ENCODE measurements at places on chromosomes 1 and 21. TPM values are rescaled to one million over a fixed set of nuclear protein-coding genes. Genes with fewer than 3 reads are reported as not detected.

DNA sequence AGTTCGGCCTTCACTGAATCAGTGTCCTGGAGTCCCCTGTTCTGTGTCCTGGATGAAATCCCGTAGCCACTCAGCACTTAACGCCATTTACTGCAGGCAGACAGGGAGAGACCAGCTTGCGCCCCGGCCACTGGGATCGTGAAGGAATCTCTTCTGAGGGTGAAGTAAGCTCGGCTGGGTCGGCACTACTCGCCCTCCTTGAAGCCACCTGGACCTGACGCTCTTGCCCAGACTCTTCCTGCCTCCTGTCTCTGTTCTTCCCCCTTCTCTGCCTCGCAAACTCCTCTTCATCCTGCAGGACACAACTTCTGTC lies 99.9 kb upstream of the ZBTB40 start:
- no peak overlapping the region for H3K27ac ChIP-seq
- H3K4me3 ChIP-seq, result no peak overlapping the region
- no peaks in the 10 kb centered on the region for H3K36me3 ChIP-seq
- H3K4me1 ChIP-seq, result peaks cover 6% of the 10 kb centered on the region
- DNase-seq, result no peak

- H3K4me3 ChIP-seq, result no peak overlapping the region
- H3K27me3 ChIP-seq, result no peaks in the 10 kb centered on the region
- no peaks in the 10 kb centered on the region for H3K4me1 ChIP-seq
- H3K27ac ChIP-seq, result no peak overlapping the region
Observed at GRCh38 chr1:246271516-246271915, 235.6 kb downstream of the SMYD3 start.

- H3K4me1 ChIP-seq, result peaks cover 32% of the 10 kb centered on the region
- no peaks in the 10 kb centered on the region for H3K27me3 ChIP-seq
- DNase-seq, result peak; percentile 94
- peaks cover 34% of the 10 kb centered on the region for H3K36me3 ChIP-seq
- peak overlapping the region; percentile 95 for H3K27ac ChIP-seq
Observed at GRCh38 chr1:6601049-6601922, 1.4 kb downstream of the KLHL21 start.

DNA sequence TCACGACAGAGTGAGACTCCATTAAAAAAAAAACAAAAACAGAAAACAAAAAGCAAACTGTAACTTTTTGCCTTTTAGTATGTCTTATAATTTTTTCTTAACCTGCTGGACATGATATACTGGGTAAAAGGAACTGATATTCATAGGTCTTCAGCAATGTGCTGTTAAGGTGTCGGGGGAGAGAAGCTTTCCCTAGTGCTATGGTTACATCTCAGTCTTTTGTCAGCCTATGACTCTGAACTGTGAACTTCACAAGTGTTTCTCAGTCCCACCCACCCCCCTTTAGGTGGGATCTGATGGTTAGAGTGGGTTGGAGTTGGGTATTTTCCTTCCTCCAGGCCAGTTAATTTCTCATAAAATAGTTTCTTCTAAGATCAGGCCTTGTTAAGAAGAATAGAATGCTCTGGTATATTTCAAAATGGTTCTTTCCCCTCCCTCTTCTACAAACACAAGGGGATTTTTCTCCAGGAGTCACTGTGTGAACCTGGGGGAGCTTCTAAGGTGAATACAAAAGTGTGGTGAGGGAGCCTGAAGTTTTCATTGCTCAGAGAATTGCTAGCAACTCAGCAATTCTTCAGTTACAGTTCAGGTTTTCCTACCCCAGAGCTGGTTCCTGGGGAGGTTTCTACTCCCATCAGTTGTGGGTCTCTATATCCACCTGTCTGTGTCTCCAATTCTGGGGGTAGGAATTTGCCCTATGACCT lies 16.1 kb upstream of the EDARADD start:
- H3K27ac ChIP-seq, result no peak overlapping the region
- peaks cover 9% of the 10 kb centered on the region for H3K4me1 ChIP-seq
- H3K36me3 ChIP-seq, result no peaks in the 10 kb centered on the region
- H3K27me3 ChIP-seq, result peaks cover 3% of the 10 kb centered on the region

Gene OR2L8
- total RNA-seq, result not detected

- H3K4me3 ChIP-seq, result no peak overlapping the region
- no peaks in the 10 kb centered on the region for H3K4me1 ChIP-seq
- H3K36me3 ChIP-seq, result peaks cover 12% of the 10 kb centered on the region
- DNase-seq, result no peak
Observed at GRCh38 chr1:165747632-165748447, 20.8 kb downstream of the TMCO1 start.

GRCh38 chr1:87778896-87779295 lies 450.2 kb downstream of the LMO4 start:
- no peaks in the 10 kb centered on the region for H3K4me1 ChIP-seq
- H3K27me3 ChIP-seq, result peaks cover 2% of the 10 kb centered on the region
- DNase-seq, result no peak
- no peak overlapping the region for H3K27ac ChIP-seq

Gene GNAT2
- 0.31 TPM for total RNA-seq

Gene GPR37L1
- not detected for total RNA-seq

DNA sequence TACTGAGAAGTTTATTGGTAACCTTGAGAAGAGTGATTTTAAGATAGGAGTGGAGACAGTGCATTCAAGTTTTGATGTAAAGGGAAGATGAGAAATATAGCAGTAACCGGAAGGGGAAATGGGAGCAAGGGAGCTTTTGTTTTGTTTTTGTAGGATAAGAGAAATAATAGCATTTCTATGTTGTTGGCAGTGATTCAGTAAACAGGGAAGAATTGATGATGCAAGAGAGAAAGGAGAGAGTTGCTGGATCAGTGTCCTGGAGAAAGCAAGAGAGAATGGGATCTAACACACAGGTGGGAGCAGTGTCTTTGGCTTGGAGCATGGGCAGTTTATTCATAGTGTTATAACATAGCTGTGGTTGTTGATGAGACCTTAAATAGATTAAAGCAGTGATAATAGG lies 56.4 kb downstream of the OSBPL9 start:
- no peaks in the 10 kb centered on the region for H3K4me1 ChIP-seq
- no peak overlapping the region for H3K4me3 ChIP-seq
- no peak overlapping the region for H3K27ac ChIP-seq
- H3K27me3 ChIP-seq, result no peaks in the 10 kb centered on the region
- H3K36me3 ChIP-seq, result no peaks in the 10 kb centered on the region

Gene CCDC27
- not detected for total RNA-seq

Gene KCNK1
- 5.2 TPM for total RNA-seq

Gene SDC3
- 0.12 TPM for total RNA-seq

Gene ACKR1
- total RNA-seq, result not detected

Gene AGO1
- 28.8 TPM for total RNA-seq

Gene ZNF695
- total RNA-seq, result 0.99 TPM

DNA sequence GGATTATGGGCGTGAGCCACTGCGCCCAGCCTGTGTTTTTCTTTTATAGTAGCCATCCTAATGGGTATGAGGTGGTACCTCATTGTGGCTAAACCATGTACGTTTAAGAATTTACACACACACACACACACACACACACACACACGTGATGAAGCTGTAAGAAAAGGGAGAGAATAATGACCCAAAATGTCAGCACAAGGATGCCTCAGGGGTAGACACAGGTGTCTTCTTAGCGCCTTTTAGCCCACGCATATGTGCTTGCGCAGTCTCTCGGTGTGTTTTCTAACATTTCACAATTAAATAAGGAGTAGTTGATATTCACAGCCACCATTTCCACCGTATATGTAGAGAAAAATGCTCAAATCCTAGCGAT lies 782 bp upstream of the PFKL start:
- H3K4me1 ChIP-seq, result peaks cover 54% of the 10 kb centered on the region
- H3K27ac ChIP-seq, result peak overlapping the region; percentile 93

Gene FLG2
- total RNA-seq, result not detected

DNA sequence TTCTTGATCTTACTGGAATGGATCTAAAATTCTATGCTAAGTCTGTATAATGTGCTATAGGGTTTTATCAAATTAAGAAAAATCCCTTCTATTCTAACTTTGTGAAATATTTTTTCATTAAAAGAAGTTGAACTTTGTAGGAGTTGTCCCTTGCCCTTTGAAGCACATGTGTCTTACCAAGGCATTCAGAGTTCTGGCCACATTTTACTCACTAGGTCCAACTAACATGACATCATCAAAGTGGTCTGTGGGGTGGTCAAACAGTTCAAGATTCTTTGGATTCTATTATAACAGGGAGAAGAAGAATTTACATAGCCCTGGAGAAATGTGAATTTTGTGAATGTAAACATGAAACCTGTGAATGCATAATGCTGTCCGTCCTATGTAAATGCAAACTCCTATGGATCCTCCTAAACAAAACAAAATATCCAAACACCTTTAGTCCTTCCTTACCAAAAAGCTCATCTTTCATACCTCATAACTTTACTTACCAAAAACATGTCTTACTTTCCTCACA lies 88.7 kb downstream of the EBNA1BP2 start:
- no peaks in the 10 kb centered on the region for H3K4me1 ChIP-seq
- H3K36me3 ChIP-seq, result no peaks in the 10 kb centered on the region
- peaks cover 7% of the 10 kb centered on the region for H3K27me3 ChIP-seq

Gene DNASE2B
- not detected for total RNA-seq

- H3K4me1 ChIP-seq, result no peaks in the 10 kb centered on the region
- peaks cover 10% of the 10 kb centered on the region for H3K27me3 ChIP-seq
- no peak overlapping the region for H3K4me3 ChIP-seq
- no peak overlapping the region for H3K27ac ChIP-seq
- no peak for DNase-seq
- H3K36me3 ChIP-seq, result no peaks in the 10 kb centered on the region
Observed at GRCh38 chr1:29789910-29790247, 553.6 kb downstream of the PTPRU start.

Gene KRTAP6-2
- not detected for total RNA-seq

Gene ABCG1
- 24.6 TPM for total RNA-seq

DNA sequence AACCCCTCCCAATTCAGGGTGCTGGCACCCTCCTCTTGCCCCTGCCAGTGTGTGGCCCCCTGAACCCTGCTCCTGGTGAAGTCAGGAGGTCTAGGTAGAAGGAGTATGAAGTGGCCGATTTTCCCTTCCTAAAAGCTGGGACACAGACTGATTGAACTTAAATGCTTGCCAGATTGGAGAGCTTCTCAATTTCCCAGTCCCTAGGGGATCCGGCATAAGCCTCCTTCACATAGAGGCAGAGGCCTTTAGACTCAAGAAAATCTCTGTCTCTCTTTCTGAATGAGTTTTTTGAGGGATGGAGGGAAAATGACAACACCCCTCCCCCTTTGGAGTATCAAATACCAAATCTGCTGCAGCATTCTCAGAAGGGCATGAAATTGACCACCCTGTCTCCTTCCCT lies 51.5 kb downstream of the SYT2 start:
- H3K27ac ChIP-seq, result no peak overlapping the region
- no peaks in the 10 kb centered on the region for H3K4me1 ChIP-seq
- DNase-seq, result no peak
- H3K36me3 ChIP-seq, result no peaks in the 10 kb centered on the region
- H3K4me3 ChIP-seq, result no peak overlapping the region

DNA sequence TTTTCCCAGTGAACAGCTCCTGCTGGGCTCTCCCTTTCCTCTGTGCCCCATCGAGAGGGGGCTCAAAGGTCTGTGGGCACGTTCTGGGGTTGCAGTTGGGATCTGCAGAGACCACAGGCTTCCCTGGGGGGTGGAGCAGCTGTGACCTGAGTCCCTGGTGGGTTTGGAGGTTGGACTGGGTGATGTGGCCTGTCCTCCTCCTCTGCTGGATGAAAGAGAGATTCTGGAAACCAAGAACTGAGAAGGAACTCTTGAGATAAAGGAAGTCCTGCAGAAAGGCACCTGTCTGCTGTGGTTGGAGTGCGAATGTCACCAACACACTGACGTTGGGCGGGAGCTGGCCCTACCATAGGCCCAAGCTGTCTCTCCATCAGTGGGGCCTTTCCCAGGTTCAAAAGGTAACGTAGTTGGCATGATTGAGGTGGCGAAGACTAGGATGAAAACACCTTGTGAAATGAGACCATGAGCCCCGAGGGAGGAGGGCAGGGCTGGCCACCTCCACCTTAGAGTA lies 35.8 kb upstream of the ETV3 start:
- no peaks in the 10 kb centered on the region for H3K4me1 ChIP-seq
- no peak overlapping the region for H3K27ac ChIP-seq
- H3K27me3 ChIP-seq, result peaks cover 22% of the 10 kb centered on the region
- H3K36me3 ChIP-seq, result no peaks in the 10 kb centered on the region
- no peak overlapping the region for H3K4me3 ChIP-seq

- H3K4me3 ChIP-seq, result no peak overlapping the region
- DNase-seq, result peak; percentile 14
- no peaks in the 10 kb centered on the region for H3K4me1 ChIP-seq
Observed at GRCh38 chr1:202034683-202035462, 24.5 kb downstream of the ELF3 start.

DNA sequence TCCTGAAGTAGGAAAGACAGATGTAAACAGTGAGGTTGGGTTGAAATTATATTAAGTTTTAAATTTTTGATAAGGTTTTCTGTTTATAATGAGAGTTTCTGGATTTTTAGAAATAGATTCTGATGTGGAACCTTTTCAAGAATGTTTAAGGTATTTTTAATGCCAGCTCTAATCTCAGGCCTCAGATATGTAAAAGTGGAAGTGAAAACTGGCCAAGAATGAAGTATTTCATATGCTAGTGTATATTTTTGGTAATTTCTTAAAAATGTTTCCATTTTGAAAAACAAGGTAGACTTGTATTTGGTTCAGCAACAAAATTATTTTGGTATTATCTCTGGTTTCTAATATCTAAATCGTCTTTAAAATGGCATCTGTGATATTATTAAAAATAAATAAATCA lies 14.4 kb downstream of the IFNAR1 start:
- no peaks in the 10 kb centered on the region for H3K27me3 ChIP-seq
- H3K4me1 ChIP-seq, result peaks cover 17% of the 10 kb centered on the region
- no peak for DNase-seq
- H3K27ac ChIP-seq, result no peak overlapping the region
- peaks cover 16% of the 10 kb centered on the region for H3K36me3 ChIP-seq

- peaks cover 4% of the 10 kb centered on the region for H3K4me1 ChIP-seq
- H3K27me3 ChIP-seq, result no peaks in the 10 kb centered on the region
- H3K4me3 ChIP-seq, result no peak overlapping the region
Observed at GRCh38 chr1:246773213-246773641, 49.0 kb downstream of the SCCPDH start.

DNA sequence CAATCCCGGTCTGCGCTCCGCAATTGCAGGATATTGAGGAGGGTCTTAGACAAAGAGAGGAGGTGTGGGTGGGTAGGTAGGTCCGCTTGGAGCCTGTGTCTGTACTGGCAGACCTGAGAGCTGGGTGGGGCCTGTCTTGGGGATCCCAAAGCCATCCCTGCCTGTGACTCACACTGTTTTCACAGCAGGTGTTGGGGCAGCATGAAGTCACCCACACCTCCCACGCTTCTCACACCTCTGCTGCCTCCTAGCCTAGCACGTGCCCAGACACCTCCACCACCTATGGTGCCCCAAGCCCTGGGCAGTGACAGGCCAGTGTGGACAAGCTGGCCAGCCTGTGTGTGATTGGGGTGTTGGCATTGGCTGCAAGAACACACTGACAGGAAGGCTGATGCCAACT lies 65.7 kb upstream of the ECE1 start:
- H3K4me3 ChIP-seq, result no peak overlapping the region
- no peaks in the 10 kb centered on the region for H3K36me3 ChIP-seq
- DNase-seq, result peak; percentile 30

- H3K4me3 ChIP-seq, result no peak overlapping the region
- H3K36me3 ChIP-seq, result no peaks in the 10 kb centered on the region
Observed at GRCh38 chr1:7235871-7236517, 450.7 kb downstream of the CAMTA1 start.

- H3K36me3 ChIP-seq, result no peaks in the 10 kb centered on the region
- no peaks in the 10 kb centered on the region for H3K27me3 ChIP-seq
- H3K27ac ChIP-seq, result no peak overlapping the region
- H3K4me1 ChIP-seq, result no peaks in the 10 kb centered on the region
Observed at GRCh38 chr1:212814537-212815334, 23.0 kb downstream of the TATDN3 start.

- H3K27me3 ChIP-seq, result no peaks in the 10 kb centered on the region
- no peak overlapping the region for H3K27ac ChIP-seq
- no peak for DNase-seq
- H3K4me3 ChIP-seq, result no peak overlapping the region
- peaks cover 5% of the 10 kb centered on the region for H3K4me1 ChIP-seq
Observed at GRCh38 chr1:212364985-212365384, 49.7 kb downstream of the PACC1 start.
